H9 (cell line): ENCODE measurements at places on chromosomes 11 and 22. TPM values are rescaled to one million over a fixed set of nuclear protein-coding genes. Genes with fewer than 3 reads are reported as not detected.

DNA sequence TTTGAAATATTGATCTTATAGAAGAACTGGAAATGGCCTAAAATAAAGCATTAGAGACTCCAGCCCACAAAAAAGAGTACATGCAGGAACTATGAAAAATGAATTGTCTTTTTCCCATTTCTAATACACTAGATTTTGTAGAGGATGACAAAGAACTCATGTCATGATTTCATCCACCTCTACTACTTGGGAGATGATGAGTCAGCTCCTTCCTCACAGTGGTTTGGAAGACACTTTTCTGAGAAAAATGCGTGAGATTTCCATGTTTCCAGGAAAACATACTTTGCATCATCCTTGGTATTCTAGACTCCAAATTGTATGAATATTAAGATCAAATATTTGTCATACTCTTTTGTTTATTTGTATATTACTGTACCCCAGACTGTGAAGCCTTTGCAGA, 500.5 kb downstream of the FAM181B start:
- no peak overlapping the region for H3K27ac ChIP-seq
- no peaks in the 10 kb centered on the region for H3K4me1 ChIP-seq
- no peaks in the 10 kb centered on the region for H3K27me3 ChIP-seq
- H3K36me3 ChIP-seq = no peaks in the 10 kb centered on the region
- no peak for DNase-seq

DNA sequence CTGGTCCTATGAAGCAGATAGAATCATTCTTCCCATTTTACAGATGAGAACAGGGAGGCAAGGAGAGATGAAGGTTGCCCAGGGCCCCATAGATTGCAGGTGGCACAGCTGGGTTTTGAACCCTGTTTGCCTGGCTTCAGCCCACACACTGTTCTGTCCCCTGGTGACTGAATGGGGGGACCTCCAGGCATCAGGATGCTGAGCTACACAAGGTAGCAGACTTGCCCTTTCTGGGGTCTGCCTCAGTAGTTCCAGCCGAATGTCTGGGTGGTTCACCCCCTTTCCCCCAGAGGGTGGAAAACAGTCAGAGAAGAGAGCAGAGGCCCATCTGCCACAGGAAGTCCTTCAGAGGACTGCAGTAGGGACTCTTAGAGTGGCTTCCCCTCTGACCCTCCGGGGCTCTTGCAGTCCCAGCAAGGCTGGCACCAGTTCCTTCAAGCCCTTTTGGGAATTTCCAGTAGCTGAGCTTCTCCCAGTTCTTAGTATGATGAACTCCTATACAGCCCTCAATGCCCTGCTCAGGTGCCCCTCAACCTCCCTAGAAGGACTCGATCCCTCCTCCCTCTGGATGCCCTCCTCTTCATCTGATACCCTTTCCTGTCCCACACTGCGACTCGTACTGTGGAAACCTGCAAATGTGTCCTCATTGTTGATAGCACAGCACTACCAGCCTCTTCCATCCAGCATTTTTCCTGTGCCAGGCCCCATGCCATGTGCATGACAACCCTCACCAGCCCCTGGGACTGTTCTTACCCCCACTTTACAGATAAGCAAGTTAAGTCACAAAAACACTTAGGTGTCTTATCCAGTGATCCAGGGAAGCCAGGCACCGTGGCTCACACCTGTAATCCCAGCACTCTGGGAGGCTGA, 82.8 kb downstream of the IGLL1 start:
- peaks cover 2% of the 10 kb centered on the region; the same call in 1 of the 2 replicates for H3K4me1 ChIP-seq
- H3K27ac ChIP-seq = no peak overlapping the region
- H3K36me3 ChIP-seq = no peaks in the 10 kb centered on the region
- DNase-seq = no peak
- 0 out of 2 replicates have a peak, but pooled peaks cover 2% of the 10 kb centered on the region for H3K27me3 ChIP-seq

SYT13 gene
- 4.3 and 6.0 TPM in 2 replicates for total RNA-seq

- H3K36me3 ChIP-seq = no peaks in the 10 kb centered on the region
- no peak overlapping the region for H3K4me3 ChIP-seq
- no peaks in the 10 kb centered on the region for H3K4me1 ChIP-seq
Observed at GRCh38 chr11:36306888-36307287, 10.8 kb downstream of the PRR5L start.

- no peak overlapping the region for H3K4me3 ChIP-seq
- no peak overlapping the region for H3K27ac ChIP-seq
- no peak for DNase-seq
- no peaks in the 10 kb centered on the region for H3K4me1 ChIP-seq
- H3K36me3 ChIP-seq = peaks cover 9% of the 10 kb centered on the region; the same call in 2 of the 3 replicates
- no peaks in the 10 kb centered on the region for H3K27me3 ChIP-seq
Observed at GRCh38 chr11:124113890-124114289, 1.4 kb upstream of the VWA5A start.

MUC6 gene
- not detected in 2 replicates for total RNA-seq

NEFH gene
- total RNA-seq = 5.7 and 5.8 TPM in 2 replicates

CARNS1 gene
- 0.88 and 1.1 TPM in 2 replicates for total RNA-seq

FOXRED2 gene
- 31.3 and 34.4 TPM in 2 replicates for total RNA-seq

DNA sequence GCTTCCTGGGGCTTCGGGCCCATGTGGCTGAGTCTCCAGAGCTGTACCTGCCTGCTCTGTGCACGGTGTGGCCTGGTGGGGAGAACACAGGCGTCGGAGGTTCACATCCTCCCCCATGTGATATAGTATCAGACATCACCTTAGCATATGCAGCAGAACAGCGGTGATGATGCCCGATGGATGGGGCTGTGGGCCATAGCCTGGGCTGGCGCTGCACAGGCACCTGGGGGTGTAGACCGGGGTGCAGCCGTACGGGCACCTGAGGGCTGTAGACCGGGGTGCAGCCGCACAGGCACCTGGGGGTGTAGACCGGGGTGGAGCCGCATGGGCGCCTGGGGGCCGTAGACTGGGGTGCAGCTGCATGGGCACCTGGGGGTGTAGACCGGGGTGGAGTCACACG, 29.2 kb downstream of the NADSYN1 start:
- H3K27ac ChIP-seq = no peak overlapping the region
- DNase-seq = no peak
- H3K36me3 ChIP-seq = peaks cover 81% of the 10 kb centered on the region
- H3K27me3 ChIP-seq = no peaks in the 10 kb centered on the region
- no peak overlapping the region for H3K4me3 ChIP-seq
- H3K4me1 ChIP-seq = no peaks in the 10 kb centered on the region

DNA sequence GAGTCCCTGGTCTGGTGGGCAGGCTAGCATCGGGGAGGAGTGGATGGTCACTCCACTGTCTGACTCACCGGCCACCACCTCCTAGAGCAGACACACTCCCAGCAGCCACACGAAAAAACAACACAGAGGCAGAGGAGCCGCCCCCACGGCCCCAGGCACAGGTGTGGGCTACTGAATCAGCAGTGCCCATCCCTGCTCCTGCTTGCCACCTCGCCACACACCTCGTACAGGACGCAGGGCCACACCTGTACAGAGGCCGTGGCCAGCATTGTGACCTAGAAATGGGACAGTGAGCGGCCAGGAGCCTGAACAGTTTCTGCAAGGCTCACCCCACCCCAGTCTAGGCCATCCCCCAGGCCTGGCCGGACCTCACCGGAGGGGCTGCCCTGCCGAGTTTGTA, 14.0 kb downstream of the TRIM29 start:
- no peak for DNase-seq
- H3K4me3 ChIP-seq = no peak overlapping the region
- H3K27me3 ChIP-seq = no peaks in the 10 kb centered on the region
- no peak overlapping the region for H3K27ac ChIP-seq

GRCh38 chr11:25065746-25066145, 568.9 kb downstream of the LUZP2 start:
- H3K4me3 ChIP-seq = no peak overlapping the region
- H3K36me3 ChIP-seq = peaks cover 8% of the 10 kb centered on the region; the same call in 1 of the 2 replicates
- H3K27ac ChIP-seq = no peak overlapping the region
- no peak for DNase-seq
- no peaks in the 10 kb centered on the region for H3K27me3 ChIP-seq

DNA sequence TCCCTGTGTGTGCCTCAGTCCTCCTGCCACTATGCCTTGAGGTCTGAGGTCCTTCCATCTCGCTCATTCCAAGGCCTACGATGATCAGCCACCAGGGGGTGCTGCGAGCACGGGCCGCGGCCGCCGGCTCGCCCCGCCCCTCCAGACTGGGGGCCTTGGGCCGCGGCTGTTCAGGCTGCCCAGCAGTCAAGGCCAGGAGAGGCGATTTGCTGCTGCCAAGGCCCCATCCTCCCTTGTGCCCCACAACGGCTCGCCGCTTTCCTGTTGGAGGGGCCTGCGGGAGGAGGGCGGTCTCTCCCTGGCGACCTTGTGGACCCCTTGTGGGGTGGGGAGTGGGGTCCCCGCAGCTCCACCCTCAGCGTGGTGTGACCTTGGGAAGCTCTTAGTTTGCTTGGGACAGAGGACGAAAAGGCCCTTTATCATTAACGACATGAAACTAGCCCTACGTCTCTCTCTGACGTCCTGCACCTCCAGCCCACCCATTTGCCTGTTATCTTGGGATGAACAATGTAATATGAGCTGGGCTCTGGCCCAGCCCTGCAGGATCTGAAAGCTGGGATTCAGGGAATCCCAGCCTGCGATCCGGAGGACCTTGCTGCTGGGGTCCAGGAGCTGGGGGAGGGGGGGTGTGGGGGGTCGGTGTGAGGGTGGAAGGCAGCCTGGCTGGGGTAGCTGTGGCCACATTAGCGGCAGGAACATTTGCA, 5.3 kb upstream of the GALR3 start:
- H3K4me3 ChIP-seq = peak overlapping the region; percentile 61
- DNase-seq = peak; percentile 94
- no peaks in the 10 kb centered on the region; the same call in 1 of the 2 replicates for H3K27me3 ChIP-seq
- H3K4me1 ChIP-seq = peaks cover 3% of the 10 kb centered on the region; the same call in 1 of the 2 replicates

CD3D gene
- not detected in 2 replicates for total RNA-seq

CELSR1 gene
- 21.2 and 22.6 TPM in 2 replicates for total RNA-seq
